ENCODE measurements at places on chromosomes 13 and 19.

- DNase-seq: no peak
Observed at GRCh38 chr13:79541426-79542049, 60.6 kb downstream of the NDFIP2 start.

GRCh38 chr13:74145249-74145975 lies 11.2 kb upstream of the KLF12 start:
- no peak for DNase-seq

- DNase-seq: no peak
Observed at GRCh38 chr13:69828527-69828926, 279.1 kb upstream of the ATXN8OS start.

- no peak for DNase-seq
Observed at GRCh38 chr19:35708391-35708790, 4.0 kb downstream of the ZBTB32 start.

DNA sequence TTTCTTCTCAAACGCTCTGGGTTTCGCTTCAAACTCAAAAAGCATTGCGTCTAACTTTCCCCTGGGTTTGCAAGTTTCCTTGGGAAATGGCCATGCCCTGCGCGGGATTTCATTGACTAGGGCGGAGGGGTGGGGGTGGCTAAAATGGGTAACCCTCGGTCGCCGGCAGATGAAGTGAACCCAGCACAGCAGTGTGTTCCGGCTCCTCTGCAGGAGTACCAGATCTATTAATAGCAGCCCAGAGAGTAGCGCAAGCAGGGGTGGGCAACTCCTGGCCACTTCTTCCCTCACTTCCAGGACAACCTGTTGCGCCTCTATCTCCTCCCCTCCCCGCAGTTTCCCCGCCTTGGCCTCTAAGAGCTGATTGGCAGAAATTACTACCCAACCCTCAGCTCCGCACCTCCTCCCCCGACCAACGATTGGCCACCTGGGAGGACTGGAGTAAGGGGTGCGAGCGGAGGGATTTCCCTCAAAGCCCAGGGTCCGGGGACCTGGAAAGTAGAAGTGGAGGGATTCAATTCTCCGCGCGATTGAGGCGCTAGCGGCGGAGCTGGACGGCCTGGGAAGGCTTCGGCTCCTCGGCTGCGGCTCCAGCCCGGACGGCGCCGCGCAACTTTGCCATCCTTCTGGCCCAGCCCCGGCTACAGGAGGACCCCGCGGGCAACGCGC lies at the start of gene FREM2:
FREM2 (plus strand) TSS at position 501 of the 669 bp plus-strand sequence. CDS start 268 bp downstream, outside the sequence.
- peak; percentile 90 for DNase-seq

DNA sequence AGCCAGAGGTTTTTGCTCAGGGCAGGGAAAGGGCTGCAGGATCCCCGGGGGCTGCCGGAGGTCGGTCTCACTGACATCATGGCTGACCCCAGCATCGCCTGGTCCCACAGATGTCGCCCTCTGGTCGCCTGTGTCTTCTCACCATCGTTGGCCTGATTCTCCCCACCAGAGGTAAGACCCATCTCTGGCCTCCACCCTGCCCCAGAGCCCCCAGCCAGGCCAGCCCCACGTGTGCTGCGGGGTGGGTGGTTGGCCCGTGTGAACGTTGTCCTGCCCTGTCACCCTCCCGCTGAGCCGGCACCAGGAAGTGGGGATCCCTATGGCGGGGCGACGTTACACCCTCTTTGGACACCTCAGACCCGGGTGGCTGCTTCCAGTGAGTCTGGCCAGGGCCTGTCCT lies 906 bp downstream of the FXYD5 start:
- no peak for DNase-seq

DNA sequence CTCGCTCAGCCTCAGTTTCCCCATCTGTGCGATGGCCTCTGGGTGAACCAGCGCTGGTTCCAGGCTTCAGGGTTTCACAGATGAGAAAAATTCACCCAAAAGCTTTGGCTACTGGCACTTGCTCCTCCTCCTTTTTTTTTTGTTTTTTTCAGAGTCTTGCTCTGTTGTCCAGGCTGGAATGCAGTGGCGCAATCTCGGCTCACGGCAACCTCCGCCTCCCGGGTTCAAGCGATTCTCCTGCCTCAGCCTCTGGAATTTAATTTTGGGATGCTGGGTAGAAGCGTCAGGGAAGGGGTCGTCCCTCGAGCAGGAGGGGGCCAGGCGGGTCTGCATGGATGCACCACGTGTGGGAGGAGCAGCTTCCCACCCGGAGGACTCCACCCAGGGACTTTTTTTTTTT lies 7.0 kb downstream of the PRSS57 start:
- DNase-seq: no peak

DNA sequence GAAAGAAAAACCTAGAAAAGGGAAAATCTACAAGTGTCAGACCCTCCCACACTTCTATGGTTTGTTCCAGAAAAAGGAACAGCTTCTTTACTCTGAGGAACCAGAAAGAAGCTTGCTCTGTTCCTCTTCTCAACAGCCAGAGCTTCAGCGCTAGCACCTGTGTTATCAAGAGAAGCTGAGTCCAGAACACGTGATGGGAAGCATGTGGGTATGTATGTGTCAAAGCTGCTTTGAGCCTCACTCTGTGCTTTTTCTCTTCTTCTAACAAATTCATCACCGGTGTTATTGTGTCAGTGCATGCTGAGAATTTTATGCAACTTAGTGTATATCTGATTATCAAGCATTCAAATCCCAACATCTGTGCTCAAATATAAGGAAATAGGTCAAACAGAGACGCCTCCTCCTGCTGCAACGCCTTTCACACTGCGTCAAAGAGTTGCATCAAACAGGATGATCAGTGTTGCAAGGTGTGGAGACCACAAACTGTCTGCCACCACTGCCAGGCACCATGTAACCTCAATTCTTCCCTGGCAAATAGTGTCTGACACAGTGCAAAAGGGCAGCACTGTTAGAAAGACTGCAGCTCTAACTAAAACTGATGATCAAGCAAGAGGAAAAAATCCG lies 83.9 kb downstream of the LRRC63 start:
- no peak for DNase-seq

GRCh38 chr13:109154546-109154945 lies 525.1 kb downstream of the MYO16 start:
- DNase-seq: no peak

DNA sequence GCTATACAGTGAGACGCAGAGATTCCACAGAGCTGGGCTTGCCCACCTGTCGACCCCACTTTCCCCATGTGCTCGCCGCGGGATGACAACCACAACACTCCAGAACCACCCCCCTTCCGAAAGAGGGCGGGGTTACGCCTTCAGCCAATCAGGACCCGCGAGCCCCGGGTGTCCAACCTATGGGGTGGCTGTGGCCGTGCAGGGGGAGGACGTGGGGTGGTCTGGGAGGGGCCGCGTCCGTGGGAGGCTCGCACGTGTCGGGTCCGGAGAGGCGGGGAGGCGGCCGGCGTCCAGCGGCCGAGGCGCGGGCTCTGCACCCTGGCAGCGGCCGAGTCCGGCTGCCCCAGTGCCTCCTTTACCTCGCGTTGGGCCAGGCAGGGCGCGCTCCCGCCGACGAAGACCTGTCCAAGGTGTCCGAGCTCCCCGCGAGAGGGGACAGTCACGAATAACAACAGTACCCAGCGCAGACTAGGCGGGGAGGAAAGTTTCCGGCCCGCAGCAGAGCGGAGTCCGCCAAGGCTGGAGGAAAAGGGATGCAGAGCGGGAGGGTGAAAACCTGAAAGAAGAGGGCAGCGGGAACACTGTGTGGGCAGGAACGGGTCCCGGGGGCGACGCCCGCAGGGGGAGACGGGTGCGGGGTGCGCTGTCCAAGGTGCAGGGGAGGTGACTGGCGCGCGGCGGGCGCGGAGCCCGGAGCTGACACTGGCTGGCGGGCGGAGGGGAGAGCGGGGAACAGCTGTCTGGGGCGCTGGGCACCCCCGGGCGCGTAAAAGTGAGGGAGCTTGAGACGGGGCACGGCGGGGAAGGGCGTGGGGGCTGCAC lies 911 bp downstream of the ENOX1 start:
- peak; percentile 81 for DNase-seq

DNA sequence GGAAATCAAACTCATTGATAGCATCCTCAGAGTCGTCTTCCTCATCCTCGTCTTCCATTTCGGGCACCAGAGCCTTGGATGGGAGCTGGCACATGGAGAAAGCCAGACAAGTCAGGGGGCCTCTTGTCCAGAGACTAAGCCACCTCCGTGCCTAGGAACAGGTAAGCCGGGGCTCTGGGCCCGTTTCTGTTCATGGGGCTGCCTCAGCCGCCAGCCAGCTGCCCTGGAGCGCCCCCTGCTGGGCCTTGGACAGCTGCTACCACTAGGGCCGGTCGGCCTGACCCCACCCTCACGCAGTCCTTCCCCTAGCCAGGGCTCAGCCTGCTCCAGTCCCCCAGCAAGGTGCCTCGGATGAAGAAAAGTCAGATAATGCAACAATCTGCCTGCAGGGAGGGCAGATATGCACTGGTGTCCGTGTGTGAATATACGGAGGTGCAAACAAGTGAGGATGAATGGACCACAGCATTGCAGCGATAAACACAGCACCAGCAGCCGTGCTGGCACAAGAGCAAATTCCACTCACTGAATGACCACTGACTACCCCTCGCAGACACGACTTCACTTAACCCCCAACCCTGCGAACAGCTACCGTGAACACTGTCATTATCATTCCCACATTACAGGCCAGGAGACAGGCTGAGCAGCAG lies 11.9 kb upstream of the PRKD2 start:
- DNase-seq: peak; percentile 98

- DNase-seq: no peak
Observed at GRCh38 chr13:45361596-45362206, 20.7 kb upstream of the TPT1 start.

GRCh38 chr13:85379433-85379832 lies 419.8 kb downstream of the SLITRK6 start:
- DNase-seq: no peak

GRCh38 chr19:39446365-39447084 lies 1.1 kb downstream of the SUPT5H start:
- peak; percentile 26 for DNase-seq

GRCh38 chr13:77310579-77311279 lies 16.2 kb downstream of the MYCBP2 start:
- no peak for DNase-seq

- DNase-seq: no peak
Observed at GRCh38 chr13:24254146-24254841, 55.1 kb upstream of the C1QTNF9 start.

- peak; percentile 98 for DNase-seq
Observed at GRCh38 chr19:18058208-18059009, 28.3 kb downstream of the IL12RB1 start.

- no peak for DNase-seq
Observed at GRCh38 chr19:49498475-49498874, 2.2 kb downstream of the RPS11 start.

- DNase-seq: peak; percentile 82
Observed at GRCh38 chr13:27954406-27954851, 14.7 kb downstream of the CDX2 start.

- no peak for DNase-seq
Observed at GRCh38 chr13:45702088-45702487, at the start of gene CBY2. TSS of gene CBY2 (plus strand) at chr13:45702320. CDS start at chr13:45702391, 71 bp downstream.

All from H7 (cell line).